ENCODE measurements at places on chromosomes 3 and 15. TPM values are rescaled to one million over a fixed set of nuclear protein-coding genes. Genes with fewer than 3 reads are reported as not detected.

- H3K27me3 ChIP-seq: no peaks in the 10 kb centered on the region
- peaks cover 38% of the 10 kb centered on the region for H3K4me1 ChIP-seq
- DNase-seq: no peak
- H3K27ac ChIP-seq: peak overlapping the region; percentile 90
- H3K4me3 ChIP-seq: no peak overlapping the region
Observed at GRCh38 chr15:96349034-96349856, 18.7 kb downstream of the NR2F2 start.

DNA sequence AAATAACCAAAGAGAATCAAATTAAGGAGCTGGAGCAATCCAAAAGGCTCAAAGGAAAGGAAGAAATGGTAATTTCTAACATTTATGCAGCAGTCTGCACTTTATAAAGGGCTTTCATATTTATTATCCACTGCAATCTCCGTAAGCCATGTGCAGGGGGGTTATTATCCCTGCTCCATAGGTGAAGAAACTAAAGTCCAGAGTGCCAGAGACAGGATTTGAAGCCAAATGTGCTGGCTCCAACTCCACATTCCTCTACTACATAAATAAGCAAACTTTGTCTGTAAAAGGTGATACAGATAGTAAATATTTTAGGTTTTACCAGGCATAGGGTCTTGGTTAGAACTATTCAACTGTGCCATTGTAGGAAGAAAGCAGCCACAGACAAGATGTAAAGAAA, 221.4 kb downstream of the MINAR1 start:
- no peak for DNase-seq
- no peaks in the 10 kb centered on the region for H3K36me3 ChIP-seq
- H3K4me1 ChIP-seq: no peaks in the 10 kb centered on the region

GRCh38 chr3:184773283-184774186, 38.4 kb upstream of the VPS8 start:
- H3K36me3 ChIP-seq: no peaks in the 10 kb centered on the region
- no peaks in the 10 kb centered on the region for H3K27me3 ChIP-seq
- DNase-seq: no peak
- H3K4me3 ChIP-seq: no peak overlapping the region
- H3K27ac ChIP-seq: peak overlapping the region; percentile 34
- no peaks in the 10 kb centered on the region for H3K4me1 ChIP-seq

- H3K4me3 ChIP-seq: no peak overlapping the region
- no peaks in the 10 kb centered on the region for H3K4me1 ChIP-seq
- H3K27ac ChIP-seq: no peak overlapping the region
- no peaks in the 10 kb centered on the region for H3K36me3 ChIP-seq
Observed at GRCh38 chr3:143427631-143428030, 308.1 kb downstream of the CHST2 start.

The MYL3 gene
- 8.8 TPM for total RNA-seq

Data from adrenal gland (tissue), 19 donors.